ENCODE measurements at places on chromosomes 1 and 21.

GRCh38 chr1:155729031-155729898, 40.4 kb downstream of the DAP3 start:
- DNase-seq, result peak; percentile 84

DNA sequence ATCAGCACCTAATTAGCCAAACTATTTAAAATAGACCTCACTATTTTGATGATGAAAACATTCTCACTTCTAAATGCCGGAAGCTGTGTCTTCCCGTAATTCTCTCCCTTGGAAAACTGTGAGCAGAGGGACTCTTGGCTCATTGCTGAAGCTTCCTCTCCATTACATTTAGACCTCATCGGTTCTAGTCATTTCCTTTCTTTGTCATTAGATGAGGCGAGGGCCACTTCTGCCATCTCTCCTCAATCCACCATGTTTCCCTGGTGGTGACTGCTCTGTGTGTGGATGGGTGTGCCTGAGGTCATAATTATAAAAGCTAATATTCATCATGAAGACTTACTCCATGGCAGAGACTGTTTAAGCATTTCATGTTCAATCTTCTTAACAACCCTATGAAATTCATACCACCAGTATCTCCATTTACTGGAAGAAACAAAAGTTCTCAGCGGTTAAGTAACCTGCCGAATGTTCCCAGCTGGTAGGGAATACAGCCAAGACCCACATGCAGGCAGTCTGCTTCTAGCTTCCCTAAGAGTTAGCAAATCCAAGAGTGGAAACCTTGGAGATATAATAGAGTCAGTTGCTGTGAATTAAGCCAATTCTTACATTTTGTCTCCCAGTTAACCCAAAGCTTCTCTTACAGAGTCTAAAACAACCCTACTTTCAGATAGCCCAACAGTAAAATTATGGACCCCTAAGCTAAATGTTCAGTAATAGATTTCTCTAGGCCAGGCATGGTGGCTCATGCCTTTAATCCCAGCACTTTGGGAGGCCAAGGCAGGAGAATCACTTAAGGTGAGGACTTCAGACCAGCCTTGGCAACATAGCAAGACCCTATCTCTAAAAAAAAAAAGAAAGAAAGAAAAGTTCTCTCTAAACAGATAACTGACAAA, 156.2 kb downstream of the ZBTB18 start:
- DNase-seq, result peak; percentile 15

- DNase-seq, result no peak
Observed at GRCh38 chr1:171501305-171502024, 16.1 kb downstream of the PRRC2C start.

- DNase-seq, result no peak
Observed at GRCh38 chr1:18353528-18353927, 127.2 kb upstream of the KLHDC7A start.

DNA sequence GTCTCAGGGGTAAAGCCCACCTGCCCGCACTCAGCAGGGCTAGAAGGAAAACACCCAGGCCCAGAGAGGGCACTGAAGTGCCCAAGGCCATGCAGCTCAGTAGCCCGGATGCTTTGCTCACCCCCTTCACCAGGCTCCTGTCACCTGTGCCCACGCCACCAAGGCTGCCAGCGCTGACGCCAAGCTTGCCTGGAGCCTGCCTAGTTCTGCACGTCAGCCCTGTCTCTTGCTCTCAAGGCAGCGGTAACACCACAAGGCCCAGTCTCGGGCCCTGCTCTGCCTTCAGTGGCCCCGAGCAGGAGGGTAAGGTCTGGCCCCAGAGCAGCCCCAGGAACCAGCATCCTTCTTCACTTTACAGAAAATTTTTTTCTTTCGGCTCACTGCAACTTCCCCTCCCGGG, 7.7 kb downstream of the TMEM63A start:
- DNase-seq, result no peak

Measured in eye (tissue), 1 donor.